Pancreas (tissue), 10 donors: ENCODE measurements at places on chromosomes 16 and 17.

DNA sequence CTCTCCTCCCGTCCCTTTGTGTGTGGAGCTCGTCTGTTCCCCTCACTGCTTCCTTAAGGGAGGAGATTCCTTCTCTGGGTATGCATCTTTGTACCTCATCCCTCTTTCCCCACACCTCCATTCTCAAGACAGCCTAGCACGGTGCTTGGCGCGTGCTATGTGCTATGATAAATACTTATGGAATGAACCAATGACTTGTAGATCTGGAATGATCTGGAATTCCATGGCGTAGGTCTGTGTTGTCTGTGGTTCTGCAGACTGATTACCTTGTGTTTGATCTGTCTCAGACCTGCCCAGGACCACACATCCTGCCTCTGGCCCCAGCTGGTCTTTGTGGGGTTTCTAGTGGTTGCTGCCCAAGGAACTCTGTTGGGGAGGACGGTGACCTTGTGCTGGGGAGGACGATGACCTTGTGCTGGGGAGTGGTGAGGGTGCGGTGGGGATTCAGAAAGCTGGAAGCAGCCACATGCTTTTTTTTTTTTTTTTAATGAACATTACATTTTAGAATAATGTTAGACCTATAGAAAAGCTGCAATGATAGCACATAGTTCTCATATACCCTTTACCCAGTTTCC lies 33.5 kb upstream of the ETV4 start:
- no peak for DNase-seq

DNA sequence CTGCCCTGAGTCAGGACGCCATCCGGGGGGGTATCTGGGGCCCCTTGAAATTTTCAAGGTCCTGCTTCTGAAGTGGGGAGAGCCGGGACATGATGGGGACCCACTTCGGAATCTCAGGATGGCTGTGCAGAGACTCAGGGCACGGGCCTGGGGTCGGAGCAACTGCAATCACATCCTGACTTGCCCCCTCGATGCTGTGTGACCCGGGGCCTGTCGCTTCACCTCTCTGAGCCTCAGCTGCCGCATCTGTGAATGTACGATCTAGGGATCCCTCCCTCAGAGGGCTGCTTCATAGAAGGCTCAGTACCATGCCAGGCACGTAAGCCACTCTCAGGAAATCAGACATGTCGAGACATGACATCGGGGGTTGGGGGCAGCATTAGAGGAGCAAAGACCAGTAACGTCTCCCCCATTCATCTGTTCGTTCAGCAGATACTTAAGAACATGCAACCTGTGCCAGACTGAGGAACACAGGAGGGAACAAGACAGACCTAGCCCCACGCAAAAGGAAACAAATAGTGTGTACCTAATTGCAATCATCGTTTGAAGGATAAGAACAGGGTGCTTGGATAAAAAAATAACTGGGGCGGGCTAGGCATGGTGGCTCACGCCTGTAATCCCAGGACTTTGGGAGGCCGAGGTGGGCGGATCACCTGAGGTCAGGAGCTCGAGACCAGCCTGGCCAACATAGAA lies 229.6 kb downstream of the PARN start:
- no peak for DNase-seq

DNA sequence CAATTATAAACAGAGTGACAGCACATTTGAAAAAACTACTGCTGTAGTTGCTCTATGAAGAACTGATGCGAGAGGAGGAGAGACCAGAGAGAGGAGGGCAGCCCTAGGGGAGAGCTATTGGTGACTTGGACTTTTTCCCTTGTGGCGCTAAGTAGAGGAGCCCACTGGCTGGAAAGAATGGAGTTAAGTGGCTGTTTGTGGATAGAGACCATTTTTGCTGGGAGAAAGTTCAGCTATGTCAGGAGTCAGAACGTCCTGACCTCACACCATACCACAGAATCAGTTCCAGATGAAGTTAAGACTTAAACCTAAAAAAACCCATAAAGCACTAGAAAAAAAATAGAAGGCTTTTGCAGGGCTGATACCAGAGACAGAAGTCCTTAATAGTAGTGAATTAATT lies 2.0 kb downstream of the POLR2A start:
- DNase-seq = no peak

DNA sequence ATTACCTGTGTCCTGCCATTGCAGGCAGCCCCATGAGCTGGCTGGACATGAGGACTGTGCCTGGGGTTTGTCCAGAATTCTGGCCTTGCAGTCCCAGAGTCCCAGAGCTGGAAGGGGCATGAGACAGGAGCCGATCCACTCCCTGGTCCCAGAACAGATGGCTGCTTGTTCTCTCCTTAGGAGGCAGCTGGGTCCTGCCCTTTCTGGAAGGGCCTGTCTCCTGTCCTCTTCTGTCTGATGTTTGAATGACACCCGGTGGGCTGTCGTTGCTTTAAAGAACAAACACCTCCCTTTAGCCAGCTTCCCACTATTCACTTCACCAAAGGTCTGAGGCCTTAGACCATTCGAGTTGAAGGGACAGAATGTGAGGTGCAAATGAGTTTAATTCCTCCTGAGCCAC lies 63.8 kb downstream of the RAP1GAP2 start:
- no peak for DNase-seq

DNA sequence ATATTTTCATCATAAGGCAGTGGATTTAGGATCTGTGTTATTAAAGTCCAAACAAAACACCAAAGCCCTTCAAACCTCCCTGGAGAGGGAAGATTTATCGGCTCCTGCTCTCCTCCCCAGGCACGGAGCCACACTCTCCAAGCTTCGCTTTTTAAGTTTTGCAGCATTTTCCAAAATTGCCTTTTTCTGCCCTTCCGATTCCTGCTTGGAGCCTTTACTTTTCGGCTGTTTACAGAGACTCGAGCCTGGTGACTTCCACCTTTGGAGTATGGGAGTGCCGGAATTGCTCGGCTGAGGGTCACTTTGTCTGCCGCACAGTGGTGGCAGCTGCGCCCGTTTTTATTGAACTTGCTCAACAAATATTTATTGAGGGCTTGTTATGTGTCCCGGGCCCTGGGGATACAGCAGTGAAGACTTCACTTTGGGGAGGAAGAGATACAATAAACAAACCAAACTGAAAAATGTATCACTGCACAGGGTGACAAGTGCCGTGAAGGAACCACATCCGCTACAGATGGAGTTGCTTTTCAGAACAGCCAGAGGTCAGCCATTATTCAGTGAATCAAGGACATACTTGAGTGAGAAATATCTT lies 185.5 kb downstream of the NTN1 start:
- DNase-seq = no peak

DNA sequence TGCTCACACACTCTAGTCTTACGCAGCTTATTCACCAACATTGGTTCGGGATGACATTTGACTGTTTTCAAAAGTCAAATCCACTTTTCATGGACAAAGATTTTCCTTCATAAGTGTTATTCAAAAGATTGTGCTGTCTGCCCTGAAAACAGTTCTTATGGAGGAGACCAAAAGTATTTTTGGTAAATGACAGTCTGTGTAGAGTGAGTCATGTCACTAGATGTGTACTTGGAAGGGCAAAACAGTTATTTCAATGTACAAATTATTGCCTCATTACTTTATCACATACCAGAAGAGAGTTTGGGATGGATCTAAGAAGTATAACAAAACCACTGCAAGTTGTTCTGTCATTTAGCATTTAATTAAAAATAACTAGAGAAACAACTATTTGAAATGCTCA lies 265.6 kb downstream of the CDH13 start:
- DNase-seq = no peak

GRCh38 chr16:2955779-2956578 lies 8.1 kb upstream of the KREMEN2 start:
- peak; percentile 69 for DNase-seq

DNA sequence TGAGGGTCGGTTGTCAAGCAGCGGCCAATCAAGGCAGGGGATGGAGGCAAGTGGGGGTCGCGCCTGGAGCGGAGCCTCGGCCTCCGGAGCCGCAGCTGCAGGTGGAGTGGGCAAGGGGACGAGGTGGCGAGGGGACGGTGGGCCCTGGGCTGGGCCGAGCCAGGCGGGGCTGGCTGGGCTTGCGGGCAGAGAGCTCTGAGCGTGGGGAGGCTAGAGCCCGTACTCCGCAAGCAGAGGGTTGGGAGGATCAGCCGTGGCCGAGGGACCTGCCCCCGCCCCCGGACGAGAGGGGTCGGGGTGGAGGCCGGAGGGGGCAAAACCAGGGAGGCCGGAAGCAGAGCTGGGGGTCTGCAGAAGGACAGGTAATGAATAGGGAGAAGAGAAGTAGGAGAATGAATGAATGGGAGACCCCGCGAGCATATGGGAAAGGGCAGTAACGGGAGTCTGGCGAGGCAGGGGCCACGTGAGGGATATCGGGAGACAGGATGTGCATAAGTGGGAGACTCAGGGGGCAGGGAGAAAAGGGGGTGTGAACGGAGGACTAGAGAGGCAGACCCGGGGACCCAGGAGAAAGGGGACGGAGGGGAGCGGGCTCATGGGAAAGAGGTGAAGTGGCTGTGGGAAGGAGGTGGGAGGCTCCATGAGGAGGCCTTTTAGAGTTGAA lies at the start of gene KATNB1:
Gene KATNB1 (plus strand): TSS at position 16 of the 664 bp plus-strand sequence. CDS start 1,474 bp downstream, outside the sequence.
- no peak for DNase-seq

DNA sequence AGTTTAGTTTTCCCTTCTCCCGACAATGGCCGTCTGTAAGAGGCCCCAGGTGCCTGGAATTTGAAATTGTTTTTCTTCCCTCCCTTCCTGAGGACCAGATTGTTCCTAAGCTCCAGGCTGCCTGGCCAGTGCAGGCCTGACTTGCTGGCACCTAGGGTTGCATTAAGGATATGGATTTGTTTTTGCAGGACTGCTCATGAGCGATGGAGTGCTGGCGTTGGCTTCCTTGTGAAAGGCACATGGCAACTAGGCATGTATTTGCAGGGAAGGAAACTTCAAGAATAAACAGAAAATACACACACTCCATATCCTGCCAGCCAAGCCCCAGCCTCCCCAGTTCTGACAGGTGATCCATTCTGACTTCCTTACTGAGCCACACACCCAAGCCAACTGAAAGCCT lies 25.5 kb upstream of the SOX9 start:
- no peak for DNase-seq

- no peak for DNase-seq
Measured at GRCh38 chr16:84725481-84726078, 25.8 kb downstream of the USP10 start.

- no peak for DNase-seq
Measured at GRCh38 chr17:4544135-4544950, 10.8 kb downstream of the MYBBP1A start.

DNA sequence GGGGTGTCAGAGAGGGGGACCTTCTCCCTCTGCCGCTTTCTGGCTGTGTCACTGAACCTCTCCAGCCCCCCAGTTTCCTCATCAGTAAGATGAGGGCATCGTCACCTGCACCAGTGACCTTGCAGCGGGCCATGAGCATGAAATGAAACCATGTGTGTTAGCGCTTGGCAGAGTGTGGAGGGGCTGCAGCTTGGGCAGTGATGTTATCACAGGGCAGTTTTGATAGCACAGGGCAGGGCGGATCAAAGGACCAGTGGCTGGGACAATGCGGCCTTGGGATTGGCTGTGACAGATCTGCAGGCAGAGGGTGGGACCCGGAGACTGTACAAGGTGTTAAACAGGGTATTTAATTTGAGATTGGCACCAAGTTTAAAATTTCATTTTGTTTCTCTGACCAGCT lies 38.9 kb upstream of the NAT9 start:
- no peak for DNase-seq

DNA sequence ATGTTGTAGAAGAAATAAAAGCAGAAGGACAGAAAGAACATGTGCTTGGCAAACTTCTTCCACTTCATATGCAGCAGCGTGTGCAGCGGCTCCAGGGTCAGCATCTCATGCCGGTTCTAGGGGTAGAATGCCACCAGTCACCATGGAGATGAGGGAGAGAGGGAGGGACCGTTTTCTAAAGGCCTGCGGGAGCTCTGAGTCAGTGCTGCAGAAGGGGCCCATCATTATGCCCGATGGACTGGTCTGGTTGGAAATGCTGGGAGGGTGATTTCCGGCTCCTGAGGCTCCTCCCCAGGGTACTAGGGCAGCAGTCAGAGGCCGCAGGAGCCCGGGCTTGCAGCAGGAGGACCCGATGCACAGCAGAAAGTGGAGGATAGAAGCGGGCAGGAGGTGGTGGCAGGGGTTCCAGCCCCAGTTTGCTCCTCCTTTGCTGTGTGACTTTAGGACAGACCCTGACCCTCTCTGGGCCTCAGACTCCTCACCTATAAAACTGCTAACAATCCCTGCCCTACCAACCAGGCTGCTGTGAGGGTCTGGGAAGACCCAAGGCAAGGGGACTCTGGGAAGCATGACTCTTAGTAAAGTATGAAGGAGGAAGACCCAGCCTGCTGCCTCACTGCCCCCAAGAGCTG lies 28.6 kb downstream of the TRPV3 start:
- DNase-seq = no peak

- DNase-seq = no peak
Measured at GRCh38 chr17:54948380-54948779, 20.1 kb downstream of the COX11 start.

GRCh38 chr16:8899709-8900317 lies 17.7 kb downstream of the LITAFD start:
- DNase-seq = no peak

DNA sequence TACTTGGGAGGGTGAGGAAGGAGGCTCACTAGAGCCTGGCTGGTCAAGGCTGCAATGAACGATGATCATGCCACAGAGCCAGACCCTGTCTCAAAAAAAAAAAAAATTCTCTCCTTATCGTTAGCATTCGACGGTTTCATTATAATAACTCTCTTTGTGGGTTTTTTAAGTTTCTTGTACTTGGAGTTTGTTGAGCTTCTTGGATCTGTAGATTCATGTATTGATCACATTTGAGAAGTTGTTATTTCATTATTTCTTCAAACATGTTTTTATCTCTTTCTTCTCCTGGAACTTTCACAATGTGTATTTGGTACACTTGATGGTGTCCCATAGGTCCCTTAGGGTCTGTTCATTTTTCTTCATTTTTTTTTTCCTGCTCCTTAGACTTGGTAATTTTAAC lies 16.8 kb upstream of the ABCA3 start:
- no peak for DNase-seq

GRCh38 chr17:42133461-42134041 lies 10.9 kb downstream of the HSPB9 start:
- DNase-seq = peak; percentile 59

GRCh38 chr17:40349477-40349894 lies 15.1 kb downstream of the GJD3 start:
- no peak for DNase-seq

GRCh38 chr16:74281300-74281699 lies 15.3 kb upstream of the PSMD7 start:
- no peak for DNase-seq

GRCh38 chr16:6133009-6133557 lies 1035.5 kb upstream of the EEF2KMT start:
- no peak for DNase-seq

DNA sequence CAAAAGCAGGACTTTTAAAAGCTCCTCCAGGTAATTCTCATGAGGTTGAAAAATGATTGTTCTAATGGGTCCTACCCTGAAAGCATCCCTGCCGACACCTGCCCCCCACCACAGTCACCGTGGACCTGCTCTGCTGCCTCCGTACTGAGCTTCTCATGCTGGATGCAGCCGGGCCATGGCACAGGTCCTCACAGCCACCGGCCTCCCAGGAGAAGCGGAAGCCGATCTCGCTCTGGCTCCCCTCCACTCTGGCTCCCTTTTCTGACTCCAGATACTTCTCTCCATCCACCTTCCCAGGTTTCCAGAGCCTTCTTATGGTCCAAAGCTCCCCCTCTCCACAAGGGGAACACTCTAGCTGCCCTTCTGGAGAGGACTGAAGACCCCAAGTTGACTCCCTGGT lies 10.2 kb downstream of the RPRML start:
- DNase-seq = no peak
